ENCODE measurements at places on chromosomes 12 and 14. TPM values are rescaled to one million over a fixed set of nuclear protein-coding genes. Genes with fewer than 3 reads are reported as not detected.

GRCh38 chr12:49323524-49324097 is 556 bp downstream of the TROAP start:
- peaks cover 9% of the 10 kb centered on the region for H3K4me1 ChIP-seq
- no peaks in the 10 kb centered on the region for H3K27me3 ChIP-seq
- no peak for DNase-seq
- no peaks in the 10 kb centered on the region for H3K36me3 ChIP-seq
- peak overlapping the region; percentile 42 for H3K4me3 ChIP-seq
- no peak overlapping the region for H3K27ac ChIP-seq

- DNase-seq: no peak
- H3K4me1 ChIP-seq: no peaks in the 10 kb centered on the region
- no peak overlapping the region for H3K4me3 ChIP-seq
- H3K36me3 ChIP-seq: no peaks in the 10 kb centered on the region
- no peak overlapping the region for H3K27ac ChIP-seq
These were observed 225.0 kb upstream of the GRIP1 start for GRCh38 chr12:66903782-66904396.

GRCh38 chr12:69880571-69880970 is 55.5 kb downstream of the MYRFL start:
- no peak overlapping the region for H3K27ac ChIP-seq
- no peak for DNase-seq
- no peaks in the 10 kb centered on the region for H3K27me3 ChIP-seq

Gene FOXN4
- total RNA-seq: not detected

Gene ZBTB42
- total RNA-seq: 23.5 TPM
